ENCODE measurements at places on chromosomes 12 and 14. TPM values are rescaled to one million over a fixed set of nuclear protein-coding genes. Genes with fewer than 3 reads are reported as not detected.

The ASPG gene
- 1.3 TPM for total RNA-seq

The PWP1 gene
- total RNA-seq = 32.5 TPM

The NEUROD4 gene
- total RNA-seq = not detected

The AQP2 gene
- total RNA-seq = 0.42 TPM

The CCDC92 gene
- total RNA-seq = 52.3 TPM

The LRR1 gene
- total RNA-seq = 7.1 TPM

DNA sequence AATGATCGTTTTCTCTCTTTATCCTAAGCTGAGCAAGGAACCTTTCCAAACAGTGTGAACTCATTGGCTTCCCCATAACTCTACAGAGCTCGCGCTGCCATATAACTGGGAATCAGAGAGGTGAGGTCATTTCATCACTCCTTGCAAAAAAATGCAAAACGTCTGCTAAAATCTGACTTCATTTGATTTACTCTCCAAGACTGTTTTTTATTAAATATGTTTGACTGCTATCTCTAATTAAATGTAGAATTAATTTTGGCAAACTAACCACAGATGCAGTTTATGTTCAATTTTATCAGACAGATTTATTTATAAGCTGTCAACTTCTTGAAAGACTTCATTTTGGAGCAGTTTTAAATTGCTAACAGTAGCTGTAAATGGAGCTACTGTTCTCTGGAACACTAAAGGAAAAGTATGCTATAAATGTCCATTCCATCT, 131.6 kb upstream of the SOX5 start:
- DNase-seq = no peak

GRCh38 chr14:99393059-99393655, 87.5 kb downstream of the SETD3 start:
- no peak for DNase-seq

DNA sequence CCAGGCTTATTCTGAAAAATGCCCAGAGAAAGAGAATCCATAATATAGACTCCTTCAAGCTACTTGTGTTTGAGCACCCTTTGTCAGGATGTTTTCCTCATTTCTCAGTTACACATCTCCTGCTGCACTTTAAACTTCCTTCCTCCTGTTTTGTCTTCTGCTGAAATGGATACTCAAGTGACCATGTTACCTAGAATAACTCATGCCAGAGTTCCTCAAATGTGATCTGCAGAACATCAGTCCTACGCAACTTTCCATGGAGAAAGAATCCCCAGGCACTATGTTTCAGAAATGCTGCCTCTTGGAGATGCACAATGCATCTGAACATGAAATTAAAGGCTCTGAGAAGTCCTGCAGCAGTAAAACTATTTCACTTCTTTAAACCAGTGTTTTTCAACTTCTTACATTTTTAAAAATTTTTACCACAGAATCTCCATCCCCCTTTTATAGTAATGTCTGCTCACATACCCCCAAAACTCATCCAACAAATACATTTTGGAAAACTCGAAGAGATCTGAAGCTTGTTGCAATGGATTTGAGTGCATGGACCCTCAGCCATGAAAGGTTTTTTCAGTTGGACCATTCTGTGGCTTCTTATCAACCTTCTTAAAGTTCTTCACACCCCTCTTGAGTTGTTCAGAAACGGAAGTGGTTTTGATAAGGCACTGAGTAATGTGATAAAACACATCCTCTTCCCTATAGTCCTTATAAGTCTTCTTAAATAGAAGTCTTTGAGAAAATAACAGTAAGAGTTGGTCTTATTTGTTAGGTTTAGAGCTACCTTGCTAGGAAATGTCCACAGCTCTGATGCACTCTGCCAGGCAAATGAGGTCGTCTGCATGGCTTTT, 84.5 kb upstream of the KCNA1 start:
- no peak for DNase-seq

GRCh38 chr14:55180434-55180833, 11.0 kb downstream of the DLGAP5 start:
- DNase-seq = no peak

DNA sequence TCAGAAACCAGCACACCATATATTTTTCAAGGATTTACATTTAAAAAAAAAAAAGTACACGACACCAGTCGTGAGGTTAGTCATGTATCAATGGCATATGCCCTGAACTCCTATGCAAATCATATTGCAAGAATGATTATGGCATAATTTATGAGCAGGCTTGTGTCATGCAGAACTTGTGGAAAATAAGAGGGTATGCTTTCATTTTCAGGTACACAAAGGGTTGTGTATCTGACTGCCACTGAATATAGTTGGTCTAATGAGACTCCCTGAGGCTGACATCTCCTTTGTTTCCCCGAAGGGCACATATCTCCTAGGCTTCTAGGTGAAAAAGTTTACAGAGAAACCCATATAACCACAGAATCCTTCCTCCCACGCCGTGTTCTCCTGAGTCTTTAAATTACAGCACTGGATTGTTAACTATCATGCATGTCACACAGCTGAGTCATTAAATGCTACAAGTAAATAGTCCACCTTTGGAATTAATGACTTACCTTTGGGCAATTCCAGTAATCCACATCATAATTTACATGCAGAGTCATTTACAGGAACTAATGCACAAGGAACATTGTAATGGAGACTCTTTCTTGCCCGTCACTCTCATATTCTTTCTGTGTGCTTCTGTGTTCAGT, 356.7 kb upstream of the DIO2 start:
- no peak for DNase-seq

DNA sequence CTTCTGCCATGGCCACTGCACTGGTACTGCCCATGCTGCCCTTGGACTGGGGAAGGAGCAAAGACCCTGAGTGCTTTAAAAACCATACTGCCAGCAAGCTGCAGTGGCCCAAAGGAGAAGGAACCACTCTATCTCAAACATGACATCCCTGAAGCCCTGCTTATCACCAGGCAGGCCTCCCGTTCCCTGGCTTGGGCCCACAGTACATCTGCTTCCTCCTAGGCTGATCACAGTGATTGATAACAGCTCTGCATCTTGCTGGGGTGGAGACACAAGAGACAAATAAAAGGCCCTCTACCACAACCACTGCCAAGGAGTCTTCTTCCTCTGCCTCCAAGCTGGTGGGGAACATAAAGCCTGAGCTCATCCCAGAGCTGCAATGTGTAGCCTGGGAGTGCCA, 567.5 kb downstream of the TRHDE start:
- DNase-seq = no peak

GRCh38 chr12:11661491-11662089, 12.1 kb downstream of the ETV6 start:
- no peak for DNase-seq

DNA sequence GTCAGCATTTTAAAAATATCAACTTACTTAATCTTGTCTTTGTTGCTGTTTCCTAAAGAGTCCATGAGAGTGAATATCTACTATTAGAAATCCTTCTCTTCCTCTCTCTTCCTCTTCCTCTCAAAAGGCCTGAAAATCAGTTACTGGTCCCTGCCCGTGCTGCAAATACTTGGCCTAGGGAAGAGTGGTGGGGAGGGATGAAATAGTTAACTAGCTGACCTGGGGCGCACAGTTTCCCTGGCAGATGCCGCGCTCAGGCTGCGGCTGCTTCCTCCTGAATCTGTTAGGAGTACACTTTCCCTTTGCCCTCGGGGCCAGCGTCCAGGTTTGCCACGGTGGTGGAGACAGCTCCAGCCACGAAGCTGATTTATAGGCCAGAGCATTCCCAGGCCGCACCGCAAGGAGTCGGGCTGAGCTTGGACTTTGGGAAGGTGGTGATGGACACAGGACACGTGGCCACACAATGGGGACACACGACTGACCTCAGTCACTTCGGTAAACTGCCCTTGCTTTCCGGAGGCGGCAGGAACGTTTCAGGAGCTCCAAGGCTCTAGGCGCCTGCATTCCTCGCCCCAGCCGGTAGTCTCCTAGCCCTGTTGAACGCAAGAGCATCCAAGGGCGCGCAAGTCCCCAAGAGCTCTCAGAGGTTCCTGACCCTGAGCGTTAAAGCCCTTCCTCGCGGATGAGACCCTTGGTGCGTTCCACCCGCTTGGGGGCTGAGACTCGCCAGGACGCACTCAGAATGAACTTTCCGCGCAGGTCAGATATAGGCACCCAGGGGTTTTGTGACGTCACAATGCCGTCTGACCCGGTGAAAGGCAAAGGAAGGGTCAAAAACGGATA, 7.1 kb upstream of the ASCL1 start:
- no peak for DNase-seq

GRCh38 chr12:25152055-25152454, 42.9 kb downstream of the DNAI7 start:
- no peak for DNase-seq

- no peak for DNase-seq
Measured at GRCh38 chr14:24381363-24382063, 13.5 kb downstream of the NFATC4 start.

DNA sequence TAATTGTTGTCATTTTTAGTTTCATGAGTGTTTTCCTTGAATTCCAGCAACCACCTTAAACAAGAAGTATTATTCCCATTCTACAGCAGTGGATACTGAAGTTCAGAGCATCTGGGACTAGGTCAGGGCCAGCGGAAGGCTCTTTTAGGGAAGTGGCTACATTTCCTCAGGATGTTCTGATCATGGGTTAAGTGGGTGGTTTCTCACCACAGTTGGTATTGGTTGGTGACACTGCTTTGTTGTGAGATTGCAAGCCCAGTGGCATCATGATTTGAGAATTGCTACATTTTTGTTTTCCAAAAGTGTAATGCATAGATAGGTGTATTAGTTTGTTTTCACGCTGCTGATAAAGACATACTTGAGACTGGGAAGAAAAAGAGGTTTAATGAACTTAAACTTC, 47.1 kb downstream of the SYNE2 start:
- no peak for DNase-seq

GRCh38 chr12:53413485-53414204, 10.0 kb upstream of the AMHR2 start:
- DNase-seq = peak; percentile 5

DNA sequence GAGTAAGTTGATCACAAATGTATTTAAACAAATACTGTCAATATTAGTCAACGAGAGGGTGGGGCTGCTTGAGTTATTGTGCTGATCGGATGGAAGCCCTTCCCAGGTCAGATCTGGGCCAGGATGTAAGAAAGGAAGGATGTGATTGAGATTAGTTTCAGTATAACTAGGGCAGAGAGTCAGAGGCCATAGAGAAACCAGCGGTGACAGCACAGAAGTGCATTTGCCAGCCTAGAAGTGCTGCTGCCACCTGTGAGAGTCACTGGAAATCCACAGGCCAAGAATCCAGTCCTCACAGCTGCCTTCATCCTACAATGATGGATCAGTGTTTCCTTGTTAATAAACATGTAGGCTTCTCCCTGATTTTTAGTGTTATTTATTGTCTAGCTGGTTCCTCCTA, 9.8 kb upstream of the FERMT2 start:
- DNase-seq = no peak

GRCh38 chr12:114123108-114123507, 157.0 kb upstream of the RBM19 start:
- DNase-seq = no peak

DNA sequence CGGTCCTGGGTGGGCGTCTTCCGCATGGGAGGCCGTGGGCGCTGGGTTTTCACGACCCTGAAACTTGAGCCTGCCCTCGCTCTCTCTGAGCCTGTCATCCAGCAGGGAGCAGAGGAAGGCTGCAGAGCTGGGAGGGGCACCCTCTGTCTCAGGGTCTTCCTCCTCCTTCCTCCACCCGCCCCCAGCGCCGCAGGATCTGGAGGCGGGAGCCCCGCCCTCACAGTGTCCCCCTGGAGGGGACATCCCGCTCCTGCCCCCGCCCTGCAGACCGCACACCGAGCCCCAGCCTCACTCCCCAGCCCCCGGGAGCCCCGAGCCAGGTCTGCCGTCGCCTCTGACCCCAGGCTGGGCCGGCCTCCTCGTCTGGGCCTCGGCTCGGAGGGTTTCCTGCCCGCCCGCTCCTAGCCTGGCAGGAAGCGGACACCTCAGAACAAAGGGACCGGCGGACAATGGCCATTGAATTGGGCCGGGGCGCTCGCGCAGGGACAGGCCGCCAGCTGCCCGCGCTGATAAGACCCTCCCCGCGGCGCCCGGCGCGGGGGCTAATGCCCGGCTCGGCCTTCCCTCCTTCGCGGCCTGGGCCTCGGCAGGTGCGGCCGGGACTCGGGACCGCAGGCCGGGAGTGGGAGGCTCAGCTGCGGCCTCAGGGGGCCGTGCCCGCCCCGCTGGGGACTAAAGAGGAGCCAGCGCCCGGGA, 15.3 kb upstream of the NUDT14 start:
- DNase-seq = no peak

- no peak for DNase-seq
Measured at GRCh38 chr14:47252802-47253201, 422.6 kb downstream of the MDGA2 start.

- DNase-seq = no peak
Measured at GRCh38 chr14:92411135-92411534, 88.2 kb downstream of the SLC24A4 start.

GRCh38 chr14:52429451-52429850, 115.3 kb downstream of the PTGER2 start:
- DNase-seq = no peak

- no peak for DNase-seq
Measured at GRCh38 chr12:115609347-115609746, 668.1 kb downstream of the MED13L start.

- no peak for DNase-seq
Measured at GRCh38 chr12:29537298-29537697, 39.8 kb upstream of the OVCH1 start.

- peak; percentile 57 for DNase-seq
Measured at GRCh38 chr12:88141425-88141773, 489 bp downstream of the CEP290 start.

DNA sequence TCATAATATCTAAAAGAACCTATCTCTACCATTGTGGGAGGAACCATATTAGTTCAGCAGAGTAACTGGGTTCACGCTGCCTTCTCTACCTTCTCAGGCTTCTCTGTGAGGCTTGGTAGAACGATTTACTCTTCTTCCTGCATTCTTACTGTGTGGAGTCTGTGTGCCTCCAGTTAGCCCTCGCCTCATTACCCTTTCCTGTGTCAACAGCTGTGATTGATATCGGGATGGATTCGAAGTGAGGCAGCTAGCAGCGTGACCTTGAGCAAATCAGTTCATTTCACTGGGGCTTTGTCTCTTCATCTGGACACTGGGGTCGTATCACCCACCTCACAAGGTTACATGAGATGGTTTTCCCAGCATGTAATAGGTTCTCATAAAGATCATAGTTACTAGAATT, 4.6 kb upstream of the VRK1 start:
- DNase-seq = no peak

GRCh38 chr12:125852116-125852515, 786.9 kb downstream of the AACS start:
- DNase-seq = no peak

- DNase-seq = no peak
Measured at GRCh38 chr12:9919443-9919842, 12.7 kb downstream of the CLEC2A start.

DNA sequence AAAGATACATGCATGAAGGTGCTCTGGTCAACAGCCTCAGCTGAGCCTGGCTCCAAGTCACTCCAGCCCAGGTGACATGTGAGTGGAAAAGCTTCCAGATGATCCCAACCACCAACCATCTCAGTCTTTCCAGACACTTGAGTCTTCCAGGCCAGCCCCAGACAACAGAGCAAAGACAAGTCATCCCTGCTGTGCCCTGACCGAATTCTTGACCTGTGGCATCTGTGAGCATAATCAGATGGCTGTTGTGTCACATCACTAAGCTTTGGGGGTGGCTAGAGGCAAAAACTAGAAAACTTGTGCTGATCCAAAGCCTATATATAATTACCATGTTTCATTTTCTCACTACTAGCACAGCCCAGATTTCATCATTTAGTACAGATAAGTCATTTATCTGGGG, 50.8 kb upstream of the ISM2 start:
- DNase-seq = no peak
